ENCODE measurements at places on chromosomes 12 and 14. TPM values are rescaled to one million over a fixed set of nuclear protein-coding genes. Genes with fewer than 3 reads are reported as not detected.

DNA sequence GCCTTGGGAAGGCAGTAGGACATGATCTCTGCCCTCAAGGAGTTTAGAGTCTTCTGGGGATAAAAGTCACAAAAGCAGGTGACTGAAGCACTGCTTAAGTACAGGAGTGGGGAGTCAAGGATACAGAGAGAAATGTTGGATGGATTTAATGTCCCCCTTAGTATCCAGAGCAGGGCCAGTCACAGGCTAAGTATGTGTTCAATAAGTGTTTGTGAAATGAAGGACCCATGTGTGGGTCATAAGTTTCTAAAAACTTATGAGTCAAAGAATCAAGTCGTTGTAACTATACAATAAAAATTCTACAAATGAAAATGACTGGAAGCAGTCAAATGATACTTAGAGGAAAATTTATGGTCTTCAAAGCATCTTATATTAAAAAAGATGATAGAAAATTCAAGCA lies 25.1 kb downstream of the KRT80 start:
- H3K27me3 ChIP-seq = no peaks in the 10 kb centered on the region
- H3K4me3 ChIP-seq = no peak overlapping the region
- H3K36me3 ChIP-seq = no peaks in the 10 kb centered on the region
- no peak overlapping the region for H3K27ac ChIP-seq
- no peak for DNase-seq

DNA sequence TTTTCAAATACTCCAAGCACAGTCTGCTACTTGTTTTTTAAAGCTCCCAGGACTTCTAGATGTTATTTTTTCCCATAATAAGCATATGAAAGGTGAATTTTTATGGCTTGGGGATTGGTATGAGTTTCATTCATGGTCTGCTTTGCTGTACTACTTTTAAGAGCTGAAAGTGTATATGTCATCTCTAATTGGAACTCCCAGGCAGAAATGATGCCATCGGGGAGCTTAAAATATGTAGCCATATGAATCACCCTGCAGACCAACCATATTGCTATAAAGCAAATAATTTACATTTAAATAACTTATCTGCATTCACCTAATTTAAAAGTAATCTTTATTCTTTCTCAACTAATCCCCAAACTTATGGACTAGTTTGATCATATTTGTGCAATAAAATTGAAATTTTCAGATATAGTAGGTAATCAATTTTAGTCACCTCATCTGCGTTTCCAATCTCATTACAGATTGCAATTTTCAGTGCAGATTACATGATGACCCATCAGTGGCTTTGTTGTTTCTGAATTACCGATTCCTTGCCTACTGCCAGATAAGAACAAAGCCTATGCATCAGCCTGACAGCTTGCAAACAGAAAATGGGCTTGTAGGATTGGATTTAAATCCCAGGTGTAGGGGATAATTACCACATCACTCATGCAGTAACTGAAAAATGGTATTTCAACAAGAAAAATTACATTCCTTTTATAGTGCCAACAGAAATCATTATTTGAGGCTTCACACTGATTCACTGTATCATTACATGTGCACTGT lies 689.4 kb downstream of the NOVA1 start:
- H3K4me3 ChIP-seq = no peak overlapping the region
- no peaks in the 10 kb centered on the region for H3K27me3 ChIP-seq
- no peaks in the 10 kb centered on the region for H3K36me3 ChIP-seq
- H3K27ac ChIP-seq = no peak overlapping the region
- no peak for DNase-seq
- H3K4me1 ChIP-seq = no peaks in the 10 kb centered on the region

DNA sequence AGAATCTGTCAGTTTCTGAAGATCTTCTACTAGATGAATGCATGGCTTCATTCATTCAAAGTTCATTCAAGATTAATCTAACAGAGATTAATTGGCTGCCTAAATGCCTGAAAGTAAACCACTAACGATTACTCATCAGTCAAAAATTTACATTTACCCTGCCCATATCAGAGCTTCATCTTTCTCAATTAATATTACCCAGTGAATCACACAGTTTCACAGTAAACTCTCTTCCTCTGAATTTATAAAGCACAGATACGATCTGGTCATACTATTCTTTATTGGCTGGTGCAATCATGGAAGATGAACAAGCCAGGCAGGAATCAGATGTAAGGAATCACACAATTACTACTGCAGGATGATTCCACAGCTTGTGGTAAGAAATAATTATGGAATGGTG lies 377.7 kb downstream of the SLC16A7 start:
- no peaks in the 10 kb centered on the region for H3K27me3 ChIP-seq
- DNase-seq = no peak
- no peak overlapping the region for H3K4me3 ChIP-seq
- no peaks in the 10 kb centered on the region for H3K36me3 ChIP-seq

- no peaks in the 10 kb centered on the region for H3K36me3 ChIP-seq
- H3K27ac ChIP-seq = no peak overlapping the region
- H3K4me1 ChIP-seq = no peaks in the 10 kb centered on the region
- no peak overlapping the region for H3K4me3 ChIP-seq
- H3K27me3 ChIP-seq = no peaks in the 10 kb centered on the region
Measured at GRCh38 chr12:5509557-5509956, 77.6 kb downstream of the NTF3 start.

- DNase-seq = no peak
- no peaks in the 10 kb centered on the region for H3K27me3 ChIP-seq
- H3K4me3 ChIP-seq = no peak overlapping the region
- H3K27ac ChIP-seq = no peak overlapping the region
Measured at GRCh38 chr12:53292426-53292825, 2.9 kb upstream of the PFDN5 start.

Gene ARHGEF40
- 66.9 TPM for total RNA-seq

Data from colonic mucosa (tissue), 4 donors.